Psoas muscle (tissue), 8 donors: ENCODE measurements at places on chromosomes 2 and 18. TPM values are rescaled to one million over a fixed set of nuclear protein-coding genes. Genes with fewer than 3 reads are reported as not detected.

The MEMO1 gene
- total RNA-seq: 71.6 TPM

The TSPYL6 gene
- total RNA-seq: not detected

The KIF5C gene
- total RNA-seq: 0.47 TPM

- no peaks in the 10 kb centered on the region for H3K36me3 ChIP-seq
- H3K27me3 ChIP-seq: no peaks in the 10 kb centered on the region
- H3K27ac ChIP-seq: no peak overlapping the region
- no peak for DNase-seq
Measured at GRCh38 chr18:50788284-50788683, 31.5 kb downstream of the MRO start.

- no peaks in the 10 kb centered on the region for H3K36me3 ChIP-seq
- no peak for DNase-seq
- peaks cover 4% of the 10 kb centered on the region for H3K4me1 ChIP-seq
- H3K27me3 ChIP-seq: no peaks in the 10 kb centered on the region
- no peak overlapping the region for H3K27ac ChIP-seq
Measured at GRCh38 chr2:102657770-102658169, 38.4 kb downstream of the SLC9A2 start.
